ENCODE measurements at places on chromosomes 13 and 19. TPM values are rescaled to one million over a fixed set of nuclear protein-coding genes. Genes with fewer than 3 reads are reported as not detected.

Gene PRR36
- 3.4 TPM for total RNA-seq

GRCh38 chr13:99657848-99658260, 156.6 kb downstream of the TM9SF2 start:
- H3K4me3 ChIP-seq = peak overlapping the region; percentile 29
- H3K4me1 ChIP-seq = no peaks in the 10 kb centered on the region
- H3K27me3 ChIP-seq = peaks cover 4% of the 10 kb centered on the region
- no peaks in the 10 kb centered on the region for H3K36me3 ChIP-seq

DNA sequence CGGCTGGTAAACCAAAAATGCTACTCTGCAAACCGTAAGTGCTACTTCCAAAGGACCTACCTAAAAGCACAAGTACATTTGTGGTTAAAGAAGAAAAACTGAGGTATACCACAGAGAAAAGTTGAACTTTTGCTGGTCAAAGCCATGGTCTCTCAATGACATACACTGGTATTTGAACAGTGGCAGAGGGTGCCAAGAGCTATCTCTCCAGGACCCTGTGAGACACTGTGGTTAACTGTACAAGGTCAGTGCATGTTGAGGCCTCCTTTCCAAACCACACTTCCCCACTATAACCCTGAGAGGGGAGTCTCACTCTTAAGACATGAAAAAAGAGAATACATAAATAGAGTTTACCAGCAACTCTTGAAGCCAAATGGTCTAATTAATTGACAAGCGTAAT, 49.5 kb downstream of the COL4A1 start:
- no peaks in the 10 kb centered on the region for H3K27me3 ChIP-seq
- DNase-seq = no peak
- no peaks in the 10 kb centered on the region for H3K4me1 ChIP-seq

- H3K4me3 ChIP-seq = no peak overlapping the region
- H3K36me3 ChIP-seq = no peaks in the 10 kb centered on the region
- H3K27ac ChIP-seq = no peak overlapping the region
- no peaks in the 10 kb centered on the region for H3K27me3 ChIP-seq
- H3K4me1 ChIP-seq = no peaks in the 10 kb centered on the region
- no peak for DNase-seq
Observed at GRCh38 chr13:71828117-71828516, 38.9 kb downstream of the DACH1 start.

DNA sequence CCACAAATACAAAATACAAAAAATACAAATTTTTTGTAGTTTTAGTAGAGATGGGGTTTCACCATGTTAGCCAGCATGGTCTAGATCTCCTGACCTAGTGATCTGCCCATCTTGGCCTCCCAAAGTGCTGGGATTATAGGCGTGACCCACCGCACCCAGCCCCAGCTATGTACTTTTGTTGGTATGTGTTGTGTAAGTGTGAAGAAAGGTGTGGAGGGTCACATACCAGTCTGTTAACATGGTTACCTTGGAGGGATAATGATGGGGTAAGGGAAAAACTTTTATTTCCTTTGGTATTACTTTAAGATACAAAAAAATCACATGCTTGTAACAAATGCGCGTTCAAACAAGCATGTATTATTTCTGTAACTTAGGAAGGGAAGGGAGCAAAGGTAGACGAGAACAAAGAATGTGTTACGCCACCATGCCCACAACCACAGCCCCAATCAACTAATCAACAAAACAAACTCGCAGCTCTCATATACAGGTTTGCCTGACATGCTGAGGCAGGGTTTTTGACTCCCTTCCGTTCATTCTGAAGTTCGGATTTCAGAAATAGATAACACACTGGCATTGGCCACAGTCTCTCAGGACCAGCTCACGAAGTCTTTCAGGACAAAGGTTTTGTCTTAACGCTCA, 13.5 kb upstream of the VWA8 start:
- H3K4me1 ChIP-seq = no peaks in the 10 kb centered on the region
- no peaks in the 10 kb centered on the region for H3K27me3 ChIP-seq
- no peaks in the 10 kb centered on the region for H3K36me3 ChIP-seq
- no peak for DNase-seq
- no peak overlapping the region for H3K27ac ChIP-seq

Gene PGLYRP1
- 1.1 TPM for total RNA-seq

- H3K4me1 ChIP-seq = no peaks in the 10 kb centered on the region
- H3K4me3 ChIP-seq = no peak overlapping the region
- peaks cover 15% of the 10 kb centered on the region for H3K36me3 ChIP-seq
- H3K27me3 ChIP-seq = no peaks in the 10 kb centered on the region
Observed at GRCh38 chr19:56088497-56089215, 32.4 kb downstream of the ZNF787 start.

- no peaks in the 10 kb centered on the region for H3K27me3 ChIP-seq
- no peak for DNase-seq
- H3K27ac ChIP-seq = no peak overlapping the region
- H3K4me3 ChIP-seq = no peak overlapping the region
Observed at GRCh38 chr13:39402221-39402970, 200.6 kb downstream of the LHFPL6 start.
